Prostate gland (tissue), 2 donors: ENCODE measurements at places on chromosomes 16 and 17.

- no peaks in the 10 kb centered on the region for H3K27me3 ChIP-seq
- no peaks in the 10 kb centered on the region for H3K36me3 ChIP-seq
- no peak overlapping the region for H3K4me3 ChIP-seq
- H3K27ac ChIP-seq = no peak overlapping the region
- no peaks in the 10 kb centered on the region for H3K4me1 ChIP-seq
These were observed 187.7 kb downstream of the LGALS9B start for GRCh38 chr17:20279631-20280030.

DNA sequence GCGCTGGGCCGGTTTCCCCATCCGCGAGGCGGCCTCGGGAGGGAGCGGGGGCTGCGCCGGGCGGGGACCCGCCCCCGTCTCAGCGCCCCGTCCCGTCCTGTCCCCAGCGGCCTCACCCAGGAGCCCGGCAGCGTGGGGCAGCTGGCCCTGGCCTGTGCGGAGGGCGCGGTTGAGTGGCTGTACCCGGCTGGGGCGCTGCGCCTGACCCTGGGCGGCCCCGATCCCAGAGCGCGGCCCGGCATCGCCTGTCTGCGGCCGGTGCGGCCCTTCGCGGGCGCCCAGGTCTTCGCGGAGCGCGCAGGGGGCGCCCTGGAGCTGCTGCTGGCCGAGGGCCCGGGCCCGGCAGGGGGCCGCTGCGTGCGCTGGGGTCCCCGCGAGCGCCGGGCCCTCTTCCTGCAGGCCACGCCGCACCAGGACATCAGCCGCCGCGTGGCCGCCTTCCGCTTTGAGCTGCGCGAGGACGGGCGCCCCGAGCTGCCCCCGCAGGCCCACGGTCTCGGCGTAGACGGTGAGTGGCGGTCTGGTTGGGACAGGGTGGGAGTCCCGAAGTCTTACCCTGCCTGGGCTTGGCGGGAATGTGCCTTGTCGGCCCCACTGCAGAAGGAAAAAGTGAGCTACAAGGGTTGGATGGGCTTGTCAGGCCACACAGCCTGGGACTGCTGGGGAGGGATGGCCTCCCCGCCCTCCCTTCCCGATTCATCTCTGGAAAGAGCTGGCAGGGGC, 720 bp downstream of the METRN start:
- H3K27ac ChIP-seq = no peak overlapping the region
- DNase-seq = no peak
- H3K4me1 ChIP-seq = peaks cover 23% of the 10 kb centered on the region
- H3K4me3 ChIP-seq = peak overlapping the region; percentile 51
- peaks cover 2% of the 10 kb centered on the region for H3K27me3 ChIP-seq

GRCh38 chr16:74605746-74606520, 981 bp downstream of the GLG1 start:
- peak overlapping the region; percentile 92 for H3K27ac ChIP-seq
- no peaks in the 10 kb centered on the region for H3K36me3 ChIP-seq
- no peak for DNase-seq
- peak overlapping the region; percentile 93 for H3K4me3 ChIP-seq

GRCh38 chr17:69492410-69493071, 78.0 kb downstream of the MAP2K6 start:
- H3K4me1 ChIP-seq = no peaks in the 10 kb centered on the region
- H3K4me3 ChIP-seq = no peak overlapping the region
- no peak overlapping the region for H3K27ac ChIP-seq
- DNase-seq = no peak
- no peaks in the 10 kb centered on the region for H3K27me3 ChIP-seq
- no peaks in the 10 kb centered on the region for H3K36me3 ChIP-seq

- H3K36me3 ChIP-seq = no peaks in the 10 kb centered on the region
- no peaks in the 10 kb centered on the region for H3K4me1 ChIP-seq
- H3K4me3 ChIP-seq = no peak overlapping the region
- no peaks in the 10 kb centered on the region for H3K27me3 ChIP-seq
- no peak overlapping the region for H3K27ac ChIP-seq
These were observed 42.2 kb downstream of the HOXB1 start for GRCh38 chr17:48488548-48489106.

GRCh38 chr17:13055131-13055530, 37.3 kb upstream of the ELAC2 start:
- H3K4me3 ChIP-seq = no peak overlapping the region
- H3K4me1 ChIP-seq = no peaks in the 10 kb centered on the region
- H3K27ac ChIP-seq = no peak overlapping the region

- no peak overlapping the region for H3K4me3 ChIP-seq
- peaks cover 6% of the 10 kb centered on the region for H3K4me1 ChIP-seq
- H3K27me3 ChIP-seq = no peaks in the 10 kb centered on the region
- H3K27ac ChIP-seq = no peak overlapping the region
- H3K36me3 ChIP-seq = no peaks in the 10 kb centered on the region
These were observed 6.1 kb upstream of the UQCRC2 start for GRCh38 chr16:21946889-21947635.
